IPS-NIHi11 (cell line): ENCODE measurements at places on chromosomes 2 and 18.

DNA sequence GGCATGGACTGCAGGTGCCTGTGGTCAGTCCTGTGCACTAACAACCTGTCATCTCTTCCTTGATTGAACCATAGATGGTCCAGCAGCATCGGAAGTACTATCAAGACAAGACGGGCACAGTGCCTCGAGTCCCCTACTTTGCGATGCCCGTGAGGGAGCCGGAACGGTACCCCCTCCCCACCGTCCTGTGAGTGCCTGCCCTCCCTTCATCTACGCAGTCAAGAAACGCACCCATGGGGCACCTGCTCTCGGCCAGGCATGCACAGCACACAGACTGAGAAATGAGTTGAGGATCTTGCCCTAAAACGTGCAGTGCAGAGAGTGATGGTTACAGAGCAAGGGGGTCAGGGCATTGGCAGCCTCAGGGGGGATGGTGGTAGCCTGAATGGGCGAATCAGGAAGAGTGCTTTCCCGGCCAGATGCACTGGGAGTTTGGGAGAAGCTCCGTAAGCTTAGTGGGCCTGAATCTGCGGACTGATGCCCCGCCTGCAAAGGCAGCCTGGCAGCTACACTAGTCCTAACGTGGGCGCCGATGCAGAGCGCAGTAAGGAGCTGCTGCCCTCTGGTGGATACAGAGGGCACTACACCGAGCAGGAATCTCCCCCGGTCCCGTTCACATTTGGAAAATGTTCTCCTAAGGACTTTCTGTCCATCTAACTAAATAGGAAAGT is 63.6 kb downstream of the CIB4 start:
- DNase-seq = peak; percentile 93

- DNase-seq = peak; percentile 10
Observed at GRCh38 chr2:79554899-79555298, 42.0 kb downstream of the CTNNA2 start.

- DNase-seq = no peak
Observed at GRCh38 chr18:45437366-45437765, 177.9 kb upstream of the SLC14A2 start.

GRCh38 chr2:37637985-37638384 is 33.5 kb downstream of the CDC42EP3 start:
- no peak for DNase-seq

GRCh38 chr2:145379934-145380333 is 860.0 kb upstream of the ZEB2 start:
- DNase-seq = no peak

DNA sequence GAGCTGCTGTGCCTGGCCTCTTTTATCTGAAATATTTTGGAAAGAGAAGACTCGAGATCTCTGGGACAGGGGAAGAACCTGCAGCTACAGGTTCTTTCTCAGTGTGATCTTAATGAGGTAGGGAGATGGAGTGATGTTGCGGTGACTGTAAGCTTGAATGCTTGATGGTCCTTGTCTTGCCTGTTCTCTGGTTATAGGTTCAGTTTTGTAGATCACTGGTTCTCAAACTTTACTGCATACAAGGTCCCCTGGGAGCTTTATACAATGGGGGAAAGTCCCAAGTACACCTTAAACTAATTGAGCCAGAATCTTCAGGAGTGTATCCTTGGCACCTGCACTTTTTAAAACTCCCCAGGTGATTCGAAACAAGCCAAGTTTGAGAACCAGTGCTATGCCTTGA is 136.7 kb upstream of the CXCR4 start:
- no peak for DNase-seq

GRCh38 chr2:128219891-128220290 is 98.8 kb downstream of the HS6ST1 start:
- DNase-seq = no peak

DNA sequence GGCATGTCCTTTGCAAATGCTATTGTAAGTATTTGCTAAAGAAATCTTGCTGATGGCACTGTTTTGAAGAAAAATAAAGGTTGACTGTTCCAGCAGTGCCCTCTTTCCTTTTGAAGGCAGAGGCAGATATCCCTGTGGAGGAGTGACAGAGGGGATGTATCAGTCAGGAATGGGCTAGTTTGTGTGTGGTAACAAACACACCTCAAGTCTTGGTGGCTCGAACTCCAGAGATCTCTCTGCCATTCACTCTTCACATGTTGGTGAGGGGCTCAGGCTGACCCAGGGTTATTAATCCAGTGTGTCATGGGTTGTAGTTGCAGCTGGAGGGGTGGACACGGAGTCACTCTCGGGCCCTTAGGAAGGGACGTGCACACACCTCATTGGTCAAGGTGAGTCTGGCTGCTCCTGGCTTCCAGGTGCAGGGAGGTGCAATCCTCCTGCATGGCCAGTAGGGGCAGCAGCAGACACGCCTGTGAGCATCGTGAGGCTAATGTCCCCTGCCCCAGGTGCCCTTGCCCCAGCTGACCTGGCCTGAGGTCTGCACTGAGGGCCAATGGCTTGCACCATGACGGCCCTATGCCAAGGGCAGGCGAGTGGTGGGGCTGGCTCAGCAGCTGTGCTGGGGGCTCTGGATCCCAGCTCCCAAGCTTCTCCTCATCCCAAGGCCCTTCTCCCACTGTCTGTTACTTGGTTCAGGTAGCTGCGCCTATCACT is 146.5 kb downstream of the ASB1 start:
- DNase-seq = peak; percentile 96

DNA sequence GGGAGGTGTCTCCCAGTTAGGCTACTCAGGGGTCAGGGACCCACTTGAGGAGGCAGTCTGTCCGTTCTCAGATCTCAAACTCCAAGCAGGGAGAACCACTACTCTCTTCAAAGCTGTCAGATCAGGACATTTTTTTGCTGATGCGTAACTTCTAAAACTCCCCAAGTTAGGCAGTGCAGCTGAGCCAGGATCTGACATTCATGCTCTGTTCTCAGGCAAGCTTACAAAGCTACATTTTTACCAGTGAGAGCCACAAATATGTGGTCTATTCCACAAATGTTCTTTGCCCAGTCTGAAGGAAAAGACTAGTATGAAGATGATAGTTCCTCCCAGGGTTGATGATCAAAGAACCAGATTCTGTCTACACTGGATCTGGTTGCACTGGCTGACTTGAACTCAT is 184.1 kb downstream of the MTCL1 start:
- DNase-seq = no peak

DNA sequence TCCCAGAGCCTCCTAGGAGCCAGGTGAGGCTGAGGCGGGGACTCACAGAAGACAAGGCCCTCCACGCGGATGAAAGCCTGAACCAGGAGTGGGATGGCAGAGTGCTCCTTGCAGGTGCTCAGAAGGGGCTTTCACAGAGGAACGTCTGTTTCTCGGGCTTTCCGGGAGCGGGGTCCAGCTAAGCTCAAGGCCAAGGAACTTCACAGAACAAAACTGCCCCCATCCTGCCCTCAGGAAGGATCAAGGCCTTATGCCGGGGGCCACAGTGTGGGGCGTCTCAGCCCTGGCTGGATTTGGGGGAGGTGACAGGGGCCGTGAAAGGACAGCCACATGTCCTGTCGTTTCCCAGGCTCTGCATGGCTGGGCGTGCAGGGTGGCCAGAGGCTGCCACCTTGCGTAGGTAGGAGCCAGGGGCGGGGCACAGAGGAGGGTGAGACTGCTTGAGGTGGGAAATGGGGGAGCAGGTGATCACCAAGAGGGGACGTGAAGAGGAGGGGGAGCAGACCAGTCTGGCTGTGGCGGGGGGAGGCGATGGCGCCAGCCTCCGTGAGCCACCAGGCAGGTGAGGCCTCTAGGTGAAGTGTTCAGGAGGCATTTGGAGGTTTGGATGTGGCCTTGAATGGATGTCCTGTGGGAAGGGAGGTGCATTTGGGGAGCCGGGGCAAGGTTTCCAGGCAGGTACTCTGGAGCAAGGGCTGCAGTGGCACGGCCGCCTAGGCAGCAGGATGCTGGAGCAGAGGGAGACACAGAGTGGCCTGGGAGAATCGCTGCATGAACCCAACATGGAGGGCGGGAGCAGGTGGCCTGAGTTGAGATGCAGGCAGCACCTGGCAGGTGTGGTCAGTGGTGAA is 79.1 kb downstream of the TWIST2 start:
- no peak for DNase-seq

GRCh38 chr2:99507937-99508818 is 18.4 kb upstream of the REV1 start:
- no peak for DNase-seq

- DNase-seq = no peak
Observed at GRCh38 chr2:196159221-196159892, 12.0 kb downstream of the STK17B start.

DNA sequence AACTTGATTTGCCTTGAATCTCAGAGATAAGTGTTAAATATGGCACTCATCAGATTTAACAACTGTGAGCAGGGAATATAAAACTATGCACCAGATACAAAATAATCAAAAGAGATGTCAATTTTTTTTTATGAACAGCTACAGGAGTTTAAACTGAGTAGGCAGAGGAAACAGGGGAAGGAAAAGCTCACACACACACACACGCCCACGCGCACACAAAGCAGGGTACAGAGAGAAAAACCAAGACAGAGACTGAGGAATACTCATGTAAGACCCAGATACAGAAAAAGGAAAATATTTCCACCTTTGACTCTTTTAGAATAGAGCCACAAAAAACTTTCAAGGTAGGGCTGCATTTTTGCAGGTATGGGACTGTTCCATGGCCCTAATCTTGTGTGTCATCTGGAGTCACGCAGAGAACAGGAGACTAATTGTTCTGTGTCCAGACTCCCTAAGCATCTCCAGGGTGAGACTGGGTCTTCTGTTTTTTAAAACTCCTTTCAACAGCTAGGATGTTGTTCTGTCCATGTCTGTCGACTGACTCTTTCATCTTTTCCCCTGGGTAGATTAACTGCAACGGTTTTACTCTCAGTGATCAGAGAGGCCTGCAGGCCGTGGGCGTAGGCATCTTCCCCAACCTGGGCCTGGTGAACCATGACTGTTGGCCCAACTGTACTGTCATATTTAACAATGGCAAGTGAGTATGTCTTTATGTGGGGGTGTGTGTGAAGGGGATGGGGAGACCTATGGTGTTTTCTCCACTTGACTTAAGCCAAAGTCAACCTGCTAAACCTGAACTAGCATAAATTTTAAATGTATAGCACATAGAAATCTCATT is 23.0 kb downstream of the SMYD1 start:
- no peak for DNase-seq

DNA sequence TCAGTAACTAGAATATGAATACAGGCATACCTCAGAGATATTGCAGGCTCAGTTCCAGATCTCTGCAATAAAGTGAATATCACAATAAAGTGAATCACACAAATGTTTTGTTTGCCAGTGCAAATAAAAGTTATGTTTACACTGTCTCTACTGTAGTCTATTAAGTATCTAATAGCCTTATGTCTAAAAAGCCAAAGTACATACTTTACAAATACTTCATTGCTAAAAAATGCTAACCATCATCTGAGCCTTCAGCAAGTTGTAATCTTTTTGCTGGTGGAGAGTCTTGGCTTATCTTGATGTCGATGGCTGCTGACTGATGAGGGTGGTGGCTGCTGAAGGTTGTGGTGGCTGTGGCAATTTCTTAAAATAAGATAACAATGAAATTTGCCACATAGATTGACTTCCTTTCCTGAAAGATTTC is 159.4 kb downstream of the MYO1B start:
- DNase-seq = no peak

- no peak for DNase-seq
Observed at GRCh38 chr2:233039212-233039845, 6.9 kb downstream of the NEU2 start.

DNA sequence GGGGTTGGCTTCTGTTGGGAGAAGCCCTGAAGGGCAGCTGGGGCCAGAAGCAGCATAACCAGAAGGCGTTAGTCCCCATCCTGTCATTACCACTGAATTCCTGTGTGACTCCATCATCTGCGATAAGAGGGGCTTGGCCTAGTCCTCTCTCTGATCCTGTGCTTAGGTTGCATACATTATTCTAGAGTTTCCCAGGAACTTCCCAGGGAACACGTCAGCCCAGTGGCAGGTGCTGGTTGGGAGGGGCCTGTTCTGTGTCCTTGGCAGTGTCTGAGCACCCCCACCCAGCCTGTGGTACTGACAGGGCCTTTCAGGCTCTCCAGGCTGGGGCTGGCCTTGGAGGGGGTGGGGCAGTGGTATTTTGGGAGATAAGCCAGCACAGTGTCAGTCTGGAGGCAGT is 4.5 kb upstream of the TOGARAM2 start:
- no peak for DNase-seq

DNA sequence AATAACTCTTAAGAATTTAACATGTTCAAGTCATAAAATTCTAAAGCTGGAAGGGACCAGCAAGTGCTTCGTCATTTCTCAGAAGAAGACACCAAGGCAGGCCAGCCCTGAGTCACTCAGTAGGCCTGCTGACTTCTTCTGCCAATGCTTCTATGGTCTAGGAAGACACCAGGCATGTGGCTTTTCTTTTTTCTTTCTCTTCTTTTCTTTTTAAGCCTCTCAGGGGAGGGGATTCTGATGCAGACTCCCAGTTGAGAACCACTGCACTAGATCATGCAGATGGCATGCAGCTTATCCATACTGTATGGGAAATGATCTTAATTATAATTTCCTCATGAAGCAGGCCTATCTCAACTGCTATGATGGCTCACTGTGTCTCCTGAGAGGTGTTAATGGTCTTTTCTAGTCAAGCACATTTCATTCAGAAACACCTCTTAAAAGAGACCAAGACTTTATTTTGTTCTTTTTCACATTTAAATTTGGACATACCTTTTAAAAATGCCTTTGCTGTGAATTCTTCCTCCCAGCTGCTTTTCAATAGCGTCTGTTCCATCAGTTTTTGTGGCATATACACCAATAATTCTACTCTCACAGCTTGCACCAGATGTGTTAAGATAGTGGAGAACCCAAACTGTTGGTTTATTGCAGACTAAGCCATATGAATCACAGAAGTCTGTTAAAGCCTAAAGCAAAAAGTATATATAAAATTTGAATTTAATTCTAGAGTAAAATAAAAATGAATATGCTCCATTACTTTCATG is 11.3 kb downstream of the KCTD18 start:
- DNase-seq = no peak

DNA sequence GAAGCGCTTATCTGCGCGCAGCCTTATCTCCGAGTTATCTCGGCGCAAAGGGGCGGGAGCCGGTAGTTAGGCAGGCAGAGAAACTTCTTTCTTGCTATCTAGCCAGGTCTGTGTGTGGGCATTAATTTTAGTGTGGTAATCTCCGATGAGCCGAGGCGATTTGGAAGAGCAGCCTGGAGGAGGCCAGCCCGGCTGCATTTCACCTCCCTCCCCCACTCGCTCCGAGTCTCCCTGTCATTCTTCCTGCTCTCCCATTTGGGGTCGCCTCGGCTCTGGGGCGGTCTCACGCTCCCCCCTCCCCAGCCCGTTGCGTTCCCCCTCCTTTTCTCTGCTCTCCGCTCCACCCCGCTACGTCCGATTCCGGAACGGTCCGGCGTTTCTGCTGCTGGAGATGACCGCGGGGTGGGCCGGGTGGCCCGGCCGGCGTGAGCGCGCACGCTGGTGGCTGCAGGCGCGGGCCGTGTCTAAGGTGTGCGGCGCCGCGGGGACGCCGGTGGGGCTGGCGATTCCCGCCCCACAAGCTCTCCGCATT is 566 bp downstream of the GATA6 start:
- DNase-seq = peak; percentile 50

DNA sequence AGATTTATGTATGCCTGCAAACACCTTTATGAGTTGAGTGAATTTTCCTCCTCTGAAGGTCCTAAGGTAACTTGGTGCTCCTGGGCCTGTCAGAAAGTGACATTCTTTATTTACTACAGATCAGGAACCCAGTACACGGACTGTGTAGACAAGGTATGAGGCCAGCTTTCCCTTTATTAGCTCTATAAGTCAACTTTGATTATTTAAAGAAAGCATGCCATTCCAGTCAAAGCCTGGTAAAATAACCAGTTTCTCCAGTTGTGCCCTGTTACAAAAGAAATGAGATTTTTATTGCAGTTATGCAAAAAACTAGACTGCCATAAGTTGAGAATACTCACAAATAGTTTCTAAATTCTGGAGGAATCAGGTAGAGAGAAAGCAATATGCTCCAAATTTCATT is 266.1 kb upstream of the SP5 start:
- no peak for DNase-seq
